D721Med (cell line): ENCODE measurements at places on chromosomes 3 and 15.

GRCh38 chr3:171199473-171199829 lies 172.9 kb upstream of the SLC2A2 start:
- no peak for DNase-seq

DNA sequence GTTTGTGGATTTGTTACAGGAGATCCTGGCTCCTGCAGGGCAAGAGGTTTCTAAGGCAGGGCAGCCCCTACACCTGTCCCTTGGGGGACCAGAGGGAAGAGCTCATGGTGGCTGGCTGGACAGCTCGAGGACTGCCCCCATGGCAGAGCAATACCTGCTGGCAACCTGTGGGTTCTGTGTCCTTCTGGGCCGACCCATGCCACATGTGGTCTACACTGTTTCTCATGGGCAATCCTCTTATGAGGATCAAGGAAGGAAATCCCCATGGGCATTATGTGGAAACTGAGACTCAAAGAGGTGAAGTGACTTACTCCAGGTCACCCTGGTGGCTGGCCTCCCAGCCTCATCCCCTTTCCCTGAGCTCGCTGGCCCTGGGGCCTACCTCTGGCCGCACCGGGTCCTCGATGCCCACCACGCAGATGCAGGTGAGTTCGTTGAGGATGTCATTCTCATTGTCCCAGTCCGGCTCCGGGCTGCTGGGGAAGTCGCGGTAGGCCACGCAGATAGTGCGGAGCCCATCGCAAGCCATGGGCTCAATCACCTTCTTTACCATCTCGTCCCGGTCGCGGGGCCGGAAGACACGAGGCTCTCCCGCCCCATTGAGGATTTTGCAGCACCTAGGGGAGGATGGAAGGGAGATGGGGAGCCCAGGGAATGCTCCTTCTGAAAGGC lies 37.5 kb upstream of the SEC13 start:
- no peak for DNase-seq

GRCh38 chr15:100728371-100729201 lies 126.2 kb downstream of the ASB7 start:
- no peak for DNase-seq

- DNase-seq: no peak
Observed at GRCh38 chr3:103991-104390, 92.6 kb upstream of the CHL1 start.

DNA sequence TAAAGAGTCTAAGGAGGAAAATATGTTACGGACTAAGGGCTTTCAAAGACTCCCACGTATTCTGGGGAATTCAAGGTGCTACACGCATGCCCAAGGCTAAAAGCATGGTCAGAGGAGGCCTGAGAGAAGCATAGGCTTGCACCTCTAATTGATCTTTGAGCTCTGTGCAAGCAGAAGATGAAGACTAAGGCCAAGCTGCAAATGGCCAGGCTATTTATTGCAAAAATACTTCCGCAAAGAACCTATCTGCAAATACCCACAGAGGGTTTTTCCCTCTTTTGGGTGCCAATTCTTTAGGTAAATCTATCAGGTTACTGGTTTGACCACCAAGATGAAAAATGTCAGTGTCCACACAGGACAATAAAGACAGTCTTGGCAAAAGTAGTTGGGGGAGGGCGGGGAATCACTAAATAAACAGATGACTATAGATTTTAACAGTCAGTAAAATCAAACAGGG lies 119.5 kb downstream of the STAG1 start:
- no peak for DNase-seq

DNA sequence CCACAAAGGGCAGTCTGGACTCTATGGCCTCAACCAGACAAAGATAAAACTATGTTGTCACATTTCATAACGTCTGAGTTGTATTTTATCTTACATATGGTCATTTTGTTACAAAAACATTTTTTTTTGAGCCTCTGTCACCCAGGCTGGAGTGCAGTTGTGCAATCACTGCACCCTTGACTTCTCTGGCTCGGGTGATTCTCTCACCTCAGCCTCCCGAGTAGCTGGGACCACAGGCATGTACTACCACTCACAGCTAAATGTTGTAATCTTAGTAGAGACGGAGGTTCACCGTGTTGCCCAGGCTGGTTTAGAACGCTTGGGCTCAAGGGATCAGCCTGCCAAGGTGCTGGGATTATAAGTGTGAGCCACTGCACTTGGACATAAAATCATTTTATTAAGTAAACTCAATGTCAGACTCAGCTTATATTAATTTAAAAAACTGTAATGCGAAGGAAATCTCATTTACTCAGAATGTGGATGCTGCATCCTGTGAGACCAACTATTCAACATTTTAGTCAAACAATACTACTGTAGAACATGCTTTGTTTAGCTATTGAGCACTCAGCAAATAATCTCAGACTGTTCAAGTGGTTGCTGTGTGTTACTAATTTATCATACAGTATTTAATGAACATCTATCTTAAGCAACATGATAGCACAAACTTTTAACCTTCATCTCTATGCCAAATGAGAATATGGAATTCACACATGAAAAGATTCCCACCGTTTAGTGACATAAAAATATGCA lies 209.2 kb downstream of the TBL1XR1 start:
- DNase-seq: no peak

GRCh38 chr3:141148770-141149169 lies 82.9 kb upstream of the PXYLP1 start:
- DNase-seq: no peak

DNA sequence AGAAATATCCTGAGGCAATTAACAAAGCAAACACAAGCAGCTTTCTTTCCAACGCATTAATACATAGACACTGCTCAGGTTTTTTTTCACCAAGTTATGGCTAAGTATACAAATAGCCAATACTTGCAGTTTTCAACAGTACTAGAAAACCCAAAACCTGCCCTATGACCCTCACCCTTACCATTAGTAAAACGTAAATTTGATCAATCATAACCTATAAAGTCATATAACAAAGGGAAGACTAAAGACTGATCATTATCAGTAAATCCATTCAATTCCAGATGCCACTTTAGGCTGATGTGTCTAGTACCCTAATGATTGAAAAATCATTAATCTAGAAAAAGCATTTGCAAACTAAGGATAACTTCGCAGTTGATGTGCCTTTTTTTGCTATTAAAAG lies 3.2 kb downstream of the SERP1 start:
- no peak for DNase-seq

GRCh38 chr3:128319741-128320141 lies 146.9 kb downstream of the DNAJB8 start:
- DNase-seq: no peak

- DNase-seq: no peak
Observed at GRCh38 chr15:84969257-84969656, 12.4 kb upstream of the PDE8A start.

DNA sequence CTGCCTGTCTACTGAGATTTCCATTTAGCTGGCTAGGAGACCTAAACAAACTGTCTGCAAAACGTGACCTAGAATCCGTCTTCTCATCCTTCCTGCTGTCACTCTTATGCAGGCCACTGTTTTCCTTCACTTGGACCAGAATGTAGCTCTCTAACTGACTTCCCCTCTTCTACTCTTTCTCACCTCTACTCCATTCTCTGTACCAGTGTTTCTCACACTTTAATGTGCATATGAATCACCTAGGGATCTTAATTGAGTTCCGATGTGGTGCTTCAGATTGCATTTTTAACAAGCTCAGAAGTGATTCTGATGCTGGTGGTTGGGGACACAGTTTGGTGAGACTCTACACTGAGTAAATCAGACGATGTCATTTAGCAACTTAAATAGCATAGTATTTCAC lies 1.6 kb upstream of the GBE1 start:
- no peak for DNase-seq

DNA sequence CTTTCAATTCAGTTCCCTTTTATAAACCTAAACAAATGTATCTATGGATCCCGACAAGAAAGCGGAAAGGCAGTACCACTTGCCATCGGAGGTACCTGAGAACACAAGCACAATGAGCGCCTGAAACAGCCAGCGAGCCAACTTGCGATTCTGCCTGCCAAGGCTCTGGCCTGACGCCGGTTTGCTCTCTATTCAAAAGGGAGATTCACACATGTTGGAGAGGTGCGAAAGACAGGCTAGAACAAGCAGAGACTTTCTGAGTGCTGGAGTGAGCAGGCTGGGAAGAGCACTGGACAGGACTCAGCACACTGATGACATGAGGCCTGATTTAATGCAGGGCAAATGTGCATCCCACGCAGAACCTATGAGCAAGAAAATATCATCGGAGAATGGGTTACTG lies 17.7 kb upstream of the PRR23E start:
- no peak for DNase-seq

DNA sequence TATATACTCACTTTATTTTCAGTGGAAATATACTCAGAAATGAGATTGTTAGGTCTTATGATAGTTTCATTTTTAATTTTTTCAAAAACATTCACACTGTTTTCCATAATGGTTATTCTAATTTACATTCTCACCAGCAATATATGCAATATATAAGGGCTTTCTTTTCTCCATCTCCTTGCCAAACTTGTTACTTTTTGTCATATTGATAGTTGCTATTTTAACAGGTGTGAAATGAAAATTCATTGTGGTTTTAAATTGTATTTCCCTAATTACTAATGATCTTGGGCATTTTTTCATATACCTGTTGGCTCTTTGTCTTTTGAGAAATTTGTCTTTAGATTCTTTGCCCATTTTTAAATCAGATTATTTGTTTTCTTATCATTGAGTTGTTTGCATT lies 325.2 kb downstream of the DIPK2A start:
- no peak for DNase-seq
